LNCaP clone FGC (cell line): ENCODE measurements at places on chromosomes 2 and 18.

DNA sequence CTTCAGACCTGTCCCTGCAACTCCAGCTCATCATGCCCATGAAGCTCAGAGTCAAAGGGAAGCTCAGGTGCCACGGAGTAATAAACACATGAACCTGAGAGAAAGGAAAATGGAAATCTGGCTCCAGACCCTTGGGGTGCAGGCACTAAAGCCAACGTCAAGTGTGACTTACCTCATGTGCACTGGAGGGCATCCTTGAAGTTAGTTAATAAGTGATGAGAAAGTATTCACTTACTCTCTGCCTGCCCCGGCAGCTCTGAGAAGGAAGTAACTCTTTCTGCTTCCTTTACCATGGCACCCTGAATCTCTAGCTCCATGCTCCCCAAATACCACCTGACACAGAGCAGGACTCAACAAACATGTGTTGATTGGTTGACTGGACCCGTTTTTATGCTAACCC is 21.4 kb upstream of the AGAP1 start:
- DNase-seq = no peak

GRCh38 chr2:44880125-44880483 is 61.4 kb upstream of the SIX3 start:
- no peak for DNase-seq

- peak; percentile 10 for DNase-seq
Observed at GRCh38 chr2:42877511-42877910, 85.1 kb upstream of the HAAO start.

GRCh38 chr2:125267683-125268082 is 1242.6 kb downstream of the CNTNAP5 start:
- DNase-seq = no peak

DNA sequence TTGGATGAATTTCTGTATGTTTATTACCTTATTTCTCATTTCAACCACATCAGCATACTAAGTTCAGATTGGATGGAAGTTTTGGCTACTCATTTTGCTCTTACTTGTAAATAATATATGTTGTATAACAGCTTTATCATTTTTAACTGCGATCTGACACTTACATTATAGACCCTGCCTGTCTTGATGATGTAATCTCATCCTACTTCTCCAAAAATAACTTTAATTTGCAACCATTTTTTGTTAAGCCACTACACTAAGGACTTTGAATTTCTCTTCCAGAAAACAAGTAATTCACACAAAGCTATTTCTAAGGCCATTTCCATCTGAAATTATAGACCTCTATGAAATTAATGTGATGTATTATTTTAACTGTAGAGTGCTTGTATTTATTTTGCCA is 240.7 kb downstream of the WDR7 start:
- no peak for DNase-seq

- DNase-seq = no peak
Observed at GRCh38 chr2:236120141-236120601, 48.0 kb downstream of the GBX2 start.

- DNase-seq = no peak
Observed at GRCh38 chr18:48569915-48570264, 31.1 kb downstream of the CTIF start.

DNA sequence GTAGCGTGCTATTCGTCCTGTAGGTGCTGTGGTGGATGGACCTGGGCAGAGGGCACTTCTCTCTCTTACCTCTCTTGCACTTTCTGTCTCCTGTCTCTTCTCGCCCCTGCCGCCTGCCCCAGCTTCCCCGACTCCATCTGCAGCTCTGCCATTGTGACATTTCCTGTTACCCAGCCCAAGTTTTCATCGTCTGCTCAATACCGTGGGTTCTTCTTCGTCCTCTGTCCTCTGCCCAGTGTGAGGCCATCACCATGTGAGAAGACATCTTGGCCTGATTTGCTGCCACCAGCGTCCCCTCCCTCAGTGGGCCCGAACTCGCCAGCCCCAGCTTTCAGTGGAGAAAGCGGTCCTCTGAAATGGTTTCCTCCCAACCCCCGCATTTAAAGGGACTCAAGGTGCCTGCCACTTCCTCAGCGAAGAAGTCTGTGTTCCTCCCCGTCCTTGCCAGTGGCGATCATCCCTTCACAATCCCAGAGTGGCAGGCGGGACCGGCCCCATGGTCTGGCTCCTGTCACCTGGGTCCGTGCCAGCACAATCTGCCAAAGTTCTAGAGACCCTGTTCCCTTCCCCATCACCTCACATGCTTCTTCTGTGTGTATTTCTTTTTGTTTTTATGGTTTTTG is 18.0 kb downstream of the TGOLN2 start:
- DNase-seq = no peak

DNA sequence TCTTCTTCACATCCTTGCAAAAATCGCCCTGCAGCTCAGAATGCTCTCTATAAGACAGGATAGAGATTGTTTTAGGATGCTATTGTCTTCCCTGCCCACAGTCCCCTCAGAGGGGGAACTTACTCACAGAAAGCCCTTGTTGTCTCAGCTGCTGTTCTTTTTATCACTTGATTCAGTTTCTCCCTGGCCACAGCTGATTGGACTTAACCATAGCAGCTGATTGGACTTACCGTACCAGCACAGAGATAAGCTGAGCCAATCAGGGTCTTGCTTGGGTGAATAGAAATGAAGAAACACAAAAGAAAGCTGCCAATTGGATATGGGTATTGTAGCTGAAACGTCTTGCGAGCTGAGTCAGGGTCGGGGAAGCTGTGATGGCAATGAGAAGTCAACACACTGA is 194.2 kb upstream of the MEX3C start:
- no peak for DNase-seq

DNA sequence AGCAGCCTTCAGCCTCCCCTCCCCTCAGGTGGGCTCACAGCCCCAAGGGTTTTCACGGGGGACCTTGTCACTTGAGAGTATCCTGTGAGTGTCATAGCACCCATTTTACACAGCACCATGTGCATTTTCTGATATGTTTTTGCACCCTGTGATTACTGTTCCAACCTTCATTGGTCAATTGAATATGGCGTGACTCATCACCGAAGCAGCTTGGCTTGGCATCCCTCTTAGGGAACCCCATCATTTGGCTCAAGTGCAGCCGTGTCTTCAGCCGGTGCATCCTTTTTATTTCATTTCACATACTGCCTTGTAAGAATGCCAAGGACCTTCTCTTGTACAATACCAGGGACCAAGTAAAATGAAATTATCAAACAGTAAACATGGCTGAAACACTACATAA is 57.6 kb downstream of the NPAS2 start:
- DNase-seq = no peak

DNA sequence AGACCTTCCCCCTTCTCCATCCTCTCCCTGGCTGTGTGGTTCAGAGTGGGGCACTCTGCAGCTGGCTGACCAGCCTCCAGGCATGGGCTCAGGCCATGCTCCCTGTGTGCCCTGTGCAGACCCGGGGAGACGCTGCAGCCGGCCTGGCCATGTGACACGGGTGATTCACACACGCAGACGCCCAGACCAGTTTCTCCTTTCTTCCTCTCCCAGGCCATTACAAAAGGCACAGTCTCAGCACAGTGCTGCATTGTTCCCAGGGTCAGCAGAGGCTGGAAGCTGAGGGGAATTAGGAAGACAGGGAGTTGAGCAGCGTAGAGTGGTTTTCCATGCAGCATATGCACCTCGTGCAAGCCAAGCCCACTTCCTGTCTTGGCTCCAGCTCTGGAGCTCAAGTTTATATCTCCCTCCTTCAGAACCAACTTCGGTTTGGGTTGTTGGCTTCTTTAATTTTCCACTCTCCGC is 288.5 kb downstream of the TNS1 start:
- no peak for DNase-seq

DNA sequence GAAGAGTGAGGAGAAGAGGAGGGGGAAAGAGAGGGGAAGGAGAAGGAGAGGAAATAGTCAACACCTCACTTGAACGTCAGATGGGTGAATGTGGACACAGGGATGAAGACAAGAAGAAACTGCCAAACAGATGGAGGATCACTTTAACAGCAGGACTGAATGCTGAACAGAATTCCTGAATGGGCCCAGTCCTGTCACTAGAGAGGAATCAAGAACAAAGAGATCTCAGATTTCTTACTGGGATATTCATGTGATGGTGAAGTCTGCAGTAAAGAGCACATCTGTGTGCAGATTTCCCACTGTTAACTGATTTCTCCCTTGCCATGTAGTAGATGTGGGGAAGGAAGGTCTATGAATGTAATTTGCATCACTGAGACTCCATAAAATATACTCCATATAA is 135.4 kb downstream of the L3MBTL4 start:
- no peak for DNase-seq

GRCh38 chr2:111239107-111239506 is 118.4 kb downstream of the BCL2L11 start:
- DNase-seq = no peak
